Nephron progenitor cell (in vitro differentiated cells): ENCODE measurements at places on chromosomes 1 and 21.

DNA sequence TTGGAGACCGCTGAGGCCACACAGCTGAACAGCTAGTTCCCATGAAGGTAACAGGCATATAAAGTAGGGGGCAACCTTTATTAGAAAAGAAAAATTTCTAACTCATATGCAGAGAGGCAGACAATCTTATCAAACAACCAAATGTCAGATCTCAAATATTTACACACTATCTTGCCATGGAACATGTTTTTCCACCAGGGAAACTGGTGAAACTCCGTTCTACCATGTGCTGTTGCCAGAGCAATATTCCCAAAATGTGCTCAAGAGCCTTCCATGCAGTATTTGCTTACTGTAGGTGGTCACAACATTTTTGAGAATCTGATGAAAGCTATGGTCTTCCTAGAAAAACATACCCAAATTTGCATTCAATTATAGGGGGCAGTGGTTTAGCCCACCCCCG, 143.4 kb upstream of the MAGI3 start:
- peaks cover 12% of the 10 kb centered on the region for H3K4me1 ChIP-seq
- DNase-seq = no peak
- no peak overlapping the region for H3K4me3 ChIP-seq
- H3K36me3 ChIP-seq = no peaks in the 10 kb centered on the region

DNA sequence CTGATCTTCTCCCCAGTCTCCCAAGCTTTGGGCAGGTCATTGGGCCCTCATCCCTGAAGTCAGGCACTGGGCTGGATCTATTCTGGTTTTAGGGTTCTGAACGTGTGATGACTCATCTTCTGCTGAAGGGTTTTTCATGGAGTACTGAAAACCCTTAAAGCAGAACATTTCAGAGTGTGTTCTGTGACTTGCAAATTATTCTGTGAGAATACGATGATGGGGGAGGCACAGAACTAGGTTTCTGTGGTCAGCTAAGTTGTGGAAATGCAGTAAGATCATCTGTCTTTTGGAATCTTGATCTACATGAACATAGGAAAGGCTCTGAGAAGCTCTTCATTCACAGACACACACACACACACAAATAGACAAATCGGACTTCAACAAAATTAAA, 46.2 kb downstream of the NAV1 start:
- peaks cover 37% of the 10 kb centered on the region for H3K27me3 ChIP-seq
- DNase-seq = no peak
- H3K4me3 ChIP-seq = no peak overlapping the region
- no peaks in the 10 kb centered on the region for H3K36me3 ChIP-seq

DNA sequence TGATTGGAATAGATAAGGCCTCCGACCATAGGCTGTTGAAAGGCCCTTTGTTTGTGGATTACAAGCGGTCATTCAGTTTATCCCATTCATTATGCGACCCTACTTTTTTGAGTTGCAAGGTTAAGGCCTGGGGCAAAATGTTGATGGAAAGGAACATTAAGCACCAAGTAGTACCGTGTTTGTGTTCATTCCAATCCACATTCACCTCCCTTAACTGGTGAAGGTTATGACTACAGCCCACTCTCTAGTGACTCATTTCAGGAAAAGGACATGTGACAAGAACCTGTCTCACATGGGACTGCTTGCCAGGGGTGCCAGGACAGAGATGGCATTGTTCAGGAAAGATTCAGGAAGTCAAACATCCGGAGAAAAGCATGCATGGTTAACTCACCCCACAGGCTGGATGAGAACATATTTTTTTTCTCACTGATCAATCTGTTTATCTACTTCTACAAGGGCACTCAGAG, 81.6 kb downstream of the CD58 start:
- peaks cover 21% of the 10 kb centered on the region for H3K4me1 ChIP-seq
- H3K36me3 ChIP-seq = no peaks in the 10 kb centered on the region
- peaks cover 6% of the 10 kb centered on the region for H3K27me3 ChIP-seq
- no peak overlapping the region for H3K4me3 ChIP-seq

GRCh38 chr1:156804026-156804425, 12.6 kb downstream of the SH2D2A start:
- no peak for DNase-seq
- peak overlapping the region; percentile 82 for H3K27ac ChIP-seq
- peaks cover 4% of the 10 kb centered on the region for H3K27me3 ChIP-seq
- H3K4me1 ChIP-seq = peaks cover 89% of the 10 kb centered on the region
- peak overlapping the region; percentile 19 for H3K4me3 ChIP-seq

GRCh38 chr1:14845851-14846250, 247.4 kb downstream of the KAZN start:
- peaks cover 10% of the 10 kb centered on the region for H3K27me3 ChIP-seq
- H3K36me3 ChIP-seq = peaks cover 33% of the 10 kb centered on the region
- H3K4me3 ChIP-seq = no peak overlapping the region
- DNase-seq = no peak
- H3K27ac ChIP-seq = peak overlapping the region; percentile 23
- peaks cover 47% of the 10 kb centered on the region for H3K4me1 ChIP-seq
